ENCODE measurements at places on chromosomes 3 and 15.

DNA sequence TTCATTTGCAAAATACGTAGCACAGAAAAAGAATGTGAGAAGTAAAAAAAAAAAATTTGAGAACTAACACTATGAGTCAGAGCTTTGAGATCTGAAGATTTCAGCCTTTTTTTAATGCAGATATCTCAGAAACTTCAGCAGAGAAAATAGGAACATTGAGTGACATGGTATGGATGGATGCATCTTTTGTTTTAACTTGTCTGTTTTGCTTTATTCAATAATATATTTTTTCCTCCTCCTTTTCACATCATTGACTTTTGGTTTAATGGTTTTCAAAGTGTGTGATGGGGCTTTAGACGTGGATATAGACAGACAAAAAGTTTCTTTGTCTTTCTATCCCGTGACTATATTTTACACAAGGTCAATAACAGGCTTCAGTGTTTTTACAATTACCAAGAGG, 426.7 kb upstream of the FRG2C start:
- DNase-seq: no peak

GRCh38 chr3:9716801-9717555, 13.3 kb downstream of the CPNE9 start:
- DNase-seq: no peak

DNA sequence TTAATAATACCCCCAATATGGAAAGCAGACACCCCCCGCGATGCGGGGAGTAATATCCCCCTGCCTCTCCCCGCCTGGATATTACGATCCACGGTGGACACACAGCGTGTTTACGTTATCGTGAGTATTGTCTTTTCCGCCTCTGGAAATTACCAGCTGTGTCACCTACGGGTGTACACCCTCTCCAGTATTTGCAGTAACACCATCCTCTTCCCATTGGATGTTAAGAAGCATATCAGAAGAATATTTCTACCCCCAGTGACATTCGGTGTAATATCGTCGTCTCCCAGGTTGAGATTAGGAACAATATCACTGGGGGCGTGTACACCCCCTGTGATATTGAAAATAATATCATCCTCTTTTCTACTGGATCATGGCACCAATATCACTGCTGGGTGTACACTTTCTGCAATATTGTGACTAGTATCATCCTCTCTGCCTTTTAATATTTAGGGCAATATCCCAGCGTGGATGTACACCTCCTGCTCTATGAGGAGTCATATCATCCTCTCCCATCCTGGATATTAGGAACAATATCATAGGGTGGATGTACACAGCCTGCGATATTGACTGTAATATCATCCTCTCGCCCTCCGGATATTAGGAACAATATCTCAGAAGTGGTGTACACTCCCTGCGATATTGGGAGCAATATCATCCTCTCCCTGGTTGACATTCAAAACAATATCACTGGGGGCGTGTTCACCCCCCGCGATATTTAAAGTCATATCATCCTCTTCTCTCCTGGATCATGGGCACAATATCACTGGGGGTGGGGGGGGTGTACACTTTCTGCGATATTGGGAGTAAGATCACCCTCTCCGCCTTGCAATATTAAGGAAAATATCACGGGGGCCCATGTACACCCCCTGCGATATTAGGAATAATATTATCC, 20.3 kb upstream of the BMF start:
- DNase-seq: no peak

- no peak for DNase-seq
Measured at GRCh38 chr3:14177580-14178246, 688 bp downstream of the XPC start.

DNA sequence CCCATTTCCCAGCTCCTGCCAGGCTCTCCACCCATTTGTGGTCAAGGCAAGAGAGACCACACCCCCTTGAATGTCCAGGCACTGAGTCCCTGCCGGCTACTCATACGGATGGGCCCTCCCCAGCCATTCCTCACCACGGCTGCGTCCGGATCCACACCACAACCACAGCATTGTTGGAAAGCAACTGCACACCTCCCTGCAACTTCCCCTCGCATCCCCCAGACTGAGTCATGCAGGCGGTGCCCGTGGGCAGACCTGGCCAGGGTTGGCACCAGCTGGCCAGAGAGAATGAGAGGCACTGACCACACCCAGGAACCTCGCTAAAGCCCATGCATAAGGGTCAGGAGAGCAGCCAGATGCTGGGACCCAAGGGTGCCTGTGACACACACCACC, 30.5 kb downstream of the LOXL1 start:
- DNase-seq: no peak

Measured in retina (tissue), 1 donor.